Stimulated activated CD8-positive, alpha-beta memory T cell treated with anti-CD3 and anti-CD28 coated beads, Interleukin-15, amount 100 ng/mL, for 1 hour (primary cell): ENCODE measurements at places on chromosomes 16 and 17.

DNA sequence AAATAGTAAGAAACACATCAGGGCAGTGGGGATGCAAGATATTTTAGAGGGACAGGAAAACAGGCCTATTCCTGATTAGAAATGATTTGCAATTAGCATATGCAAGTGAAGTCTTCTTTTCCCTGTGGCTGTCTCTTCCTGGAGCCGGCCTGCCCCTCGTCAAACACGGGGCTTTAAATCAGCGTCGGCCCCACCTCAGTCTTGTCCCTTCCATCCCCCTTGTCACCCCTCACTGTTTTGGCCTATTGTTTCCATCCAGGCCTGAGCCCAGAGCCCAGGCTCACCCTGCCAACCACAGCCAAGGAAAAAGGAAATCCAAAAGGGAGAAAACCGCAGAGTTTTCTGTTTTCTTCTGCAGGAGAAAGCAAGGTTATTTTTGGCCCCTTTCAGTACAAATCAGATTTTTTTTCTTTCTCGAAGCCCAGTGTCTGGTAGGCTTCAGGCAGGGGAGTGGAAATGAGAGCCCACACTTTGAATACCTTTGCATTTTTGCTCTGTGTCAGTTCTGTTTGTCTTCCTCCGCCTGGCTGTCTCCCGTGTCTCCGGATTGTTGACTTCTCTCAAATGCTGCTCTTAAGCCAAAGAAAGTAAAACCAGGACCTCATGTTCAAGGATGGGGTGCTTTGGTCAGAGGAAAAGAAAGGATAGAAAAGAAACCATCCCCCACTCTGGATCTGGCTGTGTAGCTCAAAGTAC is 399.9 kb upstream of the CDH11 start:
- no peak for DNase-seq

DNA sequence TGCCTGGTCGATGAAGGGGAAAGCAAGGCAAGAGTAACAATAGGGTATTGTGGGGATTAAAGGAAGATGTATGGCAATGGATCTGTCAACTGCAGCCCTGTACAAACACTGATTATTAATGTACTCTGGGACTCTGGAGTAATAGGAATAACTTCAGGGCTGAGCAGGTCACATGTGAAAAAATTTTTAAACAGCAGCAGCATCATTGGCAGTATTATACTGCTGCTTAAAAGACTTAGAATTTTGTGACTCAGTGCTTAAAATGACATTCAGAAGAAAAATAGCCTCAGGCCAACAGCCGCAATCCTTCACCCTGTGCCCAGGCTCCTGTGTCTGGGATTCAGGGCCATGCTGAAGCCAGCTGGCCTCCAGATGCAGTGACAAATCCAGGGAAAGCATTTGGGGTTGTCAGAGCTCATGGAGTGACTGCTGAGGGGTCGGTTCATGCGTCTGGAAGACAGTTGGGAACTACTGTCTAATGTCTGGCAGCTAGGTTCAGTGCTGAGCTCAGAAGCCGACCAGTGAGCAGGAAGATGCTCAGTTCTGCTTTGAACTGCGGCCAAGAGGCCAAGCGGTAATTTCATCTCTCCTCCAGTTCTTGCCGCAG is 22.2 kb downstream of the TEX2 start:
- DNase-seq = no peak

DNA sequence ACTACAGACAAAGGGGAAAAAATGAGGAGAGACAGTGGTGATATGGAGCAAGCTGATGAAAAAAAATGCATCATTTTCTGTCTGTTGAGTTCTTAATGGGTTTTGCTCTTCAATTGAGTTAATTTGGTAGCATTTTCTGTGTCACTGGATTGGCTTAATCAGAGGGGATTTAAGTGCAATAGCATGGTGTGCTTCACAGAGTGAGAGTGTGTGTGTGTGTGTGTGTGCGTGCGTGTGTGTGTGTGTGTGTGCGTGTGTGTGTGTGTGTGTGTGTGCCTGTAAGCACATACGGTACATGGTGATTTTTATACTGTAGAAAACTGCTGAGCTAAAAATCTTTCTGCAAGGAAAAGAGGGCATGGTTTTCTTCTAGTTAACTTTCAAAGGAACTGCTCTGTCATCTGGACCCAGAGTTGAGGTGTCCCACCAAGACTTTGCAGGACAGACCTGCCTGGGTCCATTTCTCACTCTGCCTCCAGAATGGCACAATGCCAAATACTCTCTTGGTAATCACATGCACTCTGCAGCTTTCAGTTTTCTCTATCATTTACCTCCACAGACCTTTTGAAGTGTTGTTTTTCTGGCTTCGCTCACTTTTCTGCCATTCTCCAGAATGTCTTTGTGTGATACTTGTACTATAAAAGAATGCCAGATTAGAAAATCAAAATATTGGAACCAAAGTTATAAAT is 952.6 kb upstream of the SOX9 start:
- DNase-seq = no peak

DNA sequence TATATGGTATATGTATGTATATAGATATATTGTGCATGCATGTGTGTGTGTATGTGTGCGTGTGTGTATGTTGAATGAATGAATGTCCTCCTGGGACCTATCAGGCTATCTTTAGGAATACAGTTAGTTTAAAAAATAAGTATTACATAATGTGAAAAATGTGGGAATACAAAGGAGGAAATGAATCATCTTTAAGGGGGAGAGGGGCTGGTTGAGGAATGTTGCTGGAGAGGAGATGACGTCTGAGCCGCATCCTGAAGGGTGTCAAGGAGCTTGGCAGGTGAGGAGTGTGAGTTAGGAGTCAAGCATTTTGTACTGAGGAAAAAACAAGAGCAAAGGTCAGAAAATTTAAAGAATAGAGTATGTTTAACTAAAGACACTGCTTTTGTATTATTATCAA is 62.4 kb upstream of the NLK start:
- DNase-seq = no peak

DNA sequence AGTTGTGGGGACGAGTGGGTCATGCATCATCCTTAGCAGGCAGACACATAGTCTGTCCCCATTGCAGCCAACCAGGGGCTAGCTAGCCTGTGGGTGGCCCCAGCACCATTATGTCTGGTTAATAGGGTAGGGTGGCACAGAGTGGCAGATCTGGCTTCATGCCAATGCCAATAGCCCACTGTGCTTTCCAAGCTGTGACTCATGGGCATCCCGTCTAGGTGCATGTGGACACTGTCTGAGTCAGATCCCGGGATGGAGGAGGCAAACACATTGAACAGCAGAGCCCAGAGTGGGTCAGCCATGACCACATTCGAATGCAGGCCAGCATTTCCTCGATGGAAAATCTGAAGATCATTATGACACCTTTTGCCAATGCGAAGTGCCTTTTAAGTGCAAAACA is 2.5 kb downstream of the HS3ST2 start:
- no peak for DNase-seq

DNA sequence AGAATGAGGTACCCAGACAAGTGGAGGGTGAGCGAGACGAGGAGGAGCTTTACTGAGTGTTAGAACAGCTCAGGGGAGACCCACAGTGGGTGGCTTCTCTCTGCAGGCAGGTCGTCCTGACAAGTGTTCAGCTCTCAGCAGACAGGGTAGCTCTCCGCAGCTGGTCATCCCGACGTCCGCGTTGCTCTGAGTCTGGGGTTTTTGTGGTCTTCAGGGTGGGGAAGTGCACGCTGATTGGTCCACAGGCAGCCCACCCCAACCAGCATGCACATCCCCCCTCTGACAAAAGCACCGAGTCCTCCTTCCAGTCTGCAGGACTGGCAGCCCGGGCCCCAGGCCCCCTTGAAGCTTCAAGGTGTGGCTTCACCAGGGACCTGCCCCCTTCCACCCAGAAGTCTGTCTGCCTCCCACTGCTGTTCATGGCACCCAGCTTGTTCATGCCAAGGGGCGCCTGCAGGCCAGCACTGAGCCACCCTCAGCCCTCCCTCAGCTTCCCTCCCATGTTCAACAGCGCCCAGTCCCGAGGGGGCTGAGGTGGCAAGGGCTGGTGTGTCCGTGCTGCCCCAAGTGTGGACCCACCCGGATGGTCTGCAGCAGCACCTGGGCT is 19.9 kb upstream of the WDR45B start:
- no peak for DNase-seq

DNA sequence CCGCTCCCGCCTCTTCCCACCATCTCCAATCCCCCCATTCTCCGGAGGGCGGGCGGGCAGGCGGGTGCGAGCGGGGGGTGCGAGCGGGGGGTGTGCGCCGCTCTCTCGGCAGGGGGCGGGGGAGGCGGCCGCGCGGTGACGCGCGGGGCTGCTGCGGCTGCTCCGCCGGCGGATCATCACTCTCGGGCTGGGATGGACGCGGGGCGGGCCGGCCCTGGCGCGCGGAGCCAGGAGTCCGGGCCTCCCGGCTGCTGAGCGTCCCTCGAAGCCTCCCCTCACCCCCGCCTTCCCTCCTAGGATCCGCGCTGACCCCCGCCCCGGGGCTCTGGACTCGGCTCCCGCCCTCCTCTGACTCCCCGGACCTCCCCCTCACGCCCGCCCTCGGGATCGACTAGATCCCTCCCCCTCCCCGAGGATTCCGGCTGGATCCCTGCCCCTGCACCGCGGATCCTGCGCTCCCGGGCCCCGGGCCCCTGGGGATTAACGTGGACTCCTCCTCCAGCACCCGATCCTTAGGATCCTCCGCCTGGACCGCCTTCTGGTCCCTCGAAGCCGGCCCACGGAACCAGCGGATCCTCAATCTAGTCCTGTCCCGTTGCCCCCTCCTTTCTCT is 946 bp upstream of the TMEM256 start:
- no peak for DNase-seq

GRCh38 chr17:10200645-10201044 is 2.2 kb upstream of the GAS7 start:
- DNase-seq = no peak

DNA sequence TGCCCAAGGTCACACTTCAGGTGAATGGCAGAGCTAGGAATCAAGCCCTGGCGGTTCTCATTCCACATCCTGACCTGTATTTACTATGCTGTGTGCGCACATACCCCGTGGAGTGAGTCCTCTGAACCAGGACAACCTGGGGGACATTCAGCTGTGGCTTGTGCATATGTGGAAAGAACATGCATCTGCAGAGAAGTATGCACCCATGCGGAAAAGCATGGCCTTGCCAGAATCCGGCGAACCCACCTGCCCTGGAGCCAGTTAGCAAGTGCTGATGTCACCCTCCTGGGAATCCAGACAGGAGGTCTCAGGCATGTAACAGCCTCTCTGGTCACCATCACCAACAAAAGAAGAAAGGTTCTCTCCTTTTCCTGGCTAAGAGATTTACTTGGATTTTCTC is 1.9 kb downstream of the RASL10B start:
- no peak for DNase-seq

DNA sequence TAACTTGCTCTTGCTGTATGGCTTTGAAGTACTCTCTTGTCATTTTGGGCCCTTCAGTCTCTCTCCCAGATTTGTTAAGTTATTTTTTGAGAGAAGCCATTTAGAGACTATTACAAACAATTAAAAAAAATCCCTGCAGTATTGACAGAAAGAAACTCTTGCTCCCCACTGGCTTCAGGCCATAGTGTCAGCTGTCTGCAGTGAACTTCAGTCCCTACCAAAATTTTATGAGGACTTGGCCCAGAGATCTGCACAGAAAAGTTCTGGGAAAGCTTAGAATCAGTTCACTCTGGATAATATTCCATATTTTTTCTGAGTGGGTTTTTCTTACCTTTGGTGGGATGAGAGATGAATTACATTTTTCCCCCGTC is 30.9 kb upstream of the SUPT4H1 start:
- no peak for DNase-seq

GRCh38 chr17:74324521-74324920 is 1.5 kb upstream of the KIF19 start:
- no peak for DNase-seq
